ENCODE measurements at places on chromosomes 4 and X.

DNA sequence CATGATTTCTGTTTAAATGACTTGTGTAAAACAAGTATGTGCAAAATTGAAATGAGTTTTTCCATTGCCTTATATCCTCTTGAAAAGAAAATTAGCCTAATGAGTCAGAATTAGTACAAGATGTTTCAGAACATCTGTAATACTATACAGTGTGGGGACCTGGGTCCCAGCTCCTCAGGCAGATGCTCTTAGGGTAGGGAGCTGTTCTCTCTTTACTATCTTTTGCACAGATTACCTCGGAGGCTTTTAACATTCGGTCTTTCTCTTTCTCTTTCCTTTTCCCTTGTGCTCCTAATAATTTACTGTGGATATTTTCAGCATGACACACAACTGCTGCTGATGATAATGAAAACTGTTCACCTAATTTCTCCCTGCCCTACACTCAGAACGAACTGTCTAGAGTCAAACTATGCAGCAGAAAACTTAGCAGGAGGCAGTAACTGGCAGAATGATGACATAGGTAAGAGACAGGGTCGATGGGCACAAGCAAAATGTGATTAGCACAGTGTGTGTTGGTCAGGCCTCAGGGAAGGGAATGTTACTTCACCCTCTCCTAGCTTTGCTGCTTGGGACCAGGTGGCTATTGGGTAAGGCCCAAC lies 455.3 kb downstream of the PDHA2 start:
- no peak for DNase-seq

DNA sequence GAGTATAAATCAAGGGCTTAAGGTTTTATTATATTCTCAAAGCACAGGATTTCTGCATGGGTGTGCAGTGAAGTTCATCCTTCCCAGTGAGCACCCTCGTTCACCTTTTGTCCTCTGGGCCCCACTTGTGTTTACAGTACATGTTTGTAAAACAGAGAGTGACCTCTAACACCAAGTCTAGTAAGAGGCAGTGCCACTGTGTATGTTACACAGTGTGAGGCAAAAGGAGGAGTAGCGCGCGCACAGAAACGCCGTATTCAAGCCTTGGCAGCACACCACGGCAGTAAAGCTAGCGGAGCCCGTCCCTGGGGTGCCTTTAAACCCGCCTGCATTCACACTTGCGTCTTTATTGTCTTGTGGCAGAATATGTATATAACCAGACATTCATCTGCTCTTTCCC lies 51.9 kb downstream of the CCNI start:
- no peak for DNase-seq

GRCh38 chr4:113070755-113071154 lies 21.3 kb downstream of the ANK2 start:
- no peak for DNase-seq

- DNase-seq = no peak
Observed at GRCh38 chr4:1027915-1028238, 16.5 kb downstream of the FGFRL1 start.

- no peak for DNase-seq
Observed at GRCh38 chrX:67636532-67636931, 92.7 kb downstream of the AR start.
